ENCODE measurements at places on chromosomes 5 and 9. TPM values are rescaled to one million over a fixed set of nuclear protein-coding genes. Genes with fewer than 3 reads are reported as not detected.

ECSCR gene
- 5.5 TPM for total RNA-seq

ITGA1 gene
- 7.2 TPM for total RNA-seq

GPR150 gene
- total RNA-seq: not detected

PCDHGB4 gene
- 12.9 TPM for total RNA-seq

SPINK13 gene
- total RNA-seq: not detected

STX17 gene
- total RNA-seq: 22.6 TPM

ZNF354C gene
- 59.6 TPM for total RNA-seq

LRRC26 gene
- total RNA-seq: 0.62 TPM

Measured in occipital lobe (tissue), 3 donors.